ENCODE measurements at places on chromosomes 4 and X.

DNA sequence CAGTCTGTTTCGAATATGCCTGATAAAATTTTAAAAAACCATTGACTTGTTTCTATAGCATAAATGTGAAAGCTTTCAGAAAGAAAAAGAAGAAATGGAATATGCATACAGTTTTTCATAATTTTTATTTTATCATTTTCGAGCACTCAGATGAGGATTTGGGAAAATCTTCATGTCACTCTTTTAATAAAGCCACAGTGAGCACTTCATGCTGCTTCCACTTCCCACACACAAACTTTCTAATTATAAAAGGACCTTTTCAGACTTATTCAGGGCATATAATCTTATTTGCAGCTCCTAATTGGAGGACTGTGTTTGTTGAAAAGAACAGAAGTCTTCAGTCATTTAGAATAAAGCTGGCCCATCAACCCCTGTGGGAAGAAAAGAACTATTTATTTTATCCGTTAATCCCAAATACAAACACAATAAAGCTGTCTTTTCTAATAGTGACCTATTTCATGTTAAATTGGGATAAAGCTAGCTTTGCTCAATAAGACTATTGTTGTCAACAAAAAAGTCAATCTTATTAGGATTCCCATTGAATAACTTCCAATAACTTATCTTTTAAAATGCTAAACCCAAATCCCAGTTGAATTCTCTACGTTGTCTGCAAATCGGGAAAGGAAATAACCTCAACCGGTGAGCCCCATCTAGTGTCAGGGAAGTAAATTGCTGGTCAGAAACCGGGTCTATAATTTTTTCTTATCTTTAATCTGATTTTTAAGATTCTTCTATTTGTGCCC is 211.5 kb downstream of the PDGFRA start:
- no peak for DNase-seq

- DNase-seq, result no peak
These were observed 2.2 kb downstream of the KIT start for GRCh38 chr4:54659749-54660535.

DNA sequence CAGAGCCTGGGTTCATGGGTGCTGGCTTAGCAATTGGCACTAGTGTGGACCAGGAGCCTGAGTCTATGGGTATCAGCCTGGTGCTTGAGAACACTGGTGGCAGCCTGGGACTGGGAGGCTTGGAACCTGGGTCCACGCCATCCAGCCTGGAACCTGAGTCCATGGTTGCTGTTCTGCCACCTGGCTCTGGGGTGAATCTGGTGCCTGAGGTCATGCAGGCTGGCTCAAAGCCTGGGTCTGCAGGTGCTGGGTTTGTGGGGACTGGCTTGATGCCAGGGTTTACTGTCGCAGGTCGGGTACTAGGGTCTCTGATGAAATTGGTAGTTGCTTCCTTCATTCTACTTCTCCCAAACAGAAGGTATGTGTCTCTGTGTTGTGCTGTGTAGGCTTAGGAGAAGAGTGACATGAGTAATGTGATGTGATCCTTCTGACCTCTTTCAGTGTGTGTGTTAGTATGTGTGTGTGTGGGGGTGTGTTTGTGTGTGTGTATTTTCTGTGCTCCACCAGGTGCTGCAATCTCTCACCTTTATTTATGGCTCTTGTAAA is 517.0 kb upstream of the EPHA5 start:
- no peak for DNase-seq

DNA sequence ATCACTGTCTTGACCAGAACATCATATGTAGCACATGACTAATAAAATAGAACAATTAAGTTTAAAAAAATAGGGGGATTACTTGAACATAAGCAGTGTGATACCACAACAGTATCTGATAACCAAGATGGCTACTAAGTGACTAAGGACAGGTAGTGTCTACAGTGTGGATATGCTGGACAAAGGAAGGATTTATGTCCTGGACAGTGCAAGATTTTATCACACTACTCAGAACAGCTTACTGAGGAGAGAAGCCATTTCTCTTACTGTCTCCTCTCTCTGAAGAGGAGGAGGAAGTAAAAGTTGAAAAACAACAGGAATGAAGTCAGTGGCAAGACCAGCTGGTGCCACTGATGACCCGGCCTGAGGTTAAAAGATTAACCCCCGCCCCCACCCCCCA is 4.0 kb upstream of the SLC10A7 start:
- DNase-seq, result no peak

- no peak for DNase-seq
These were observed 142.0 kb downstream of the RTL3 start for GRCh38 chrX:78517124-78517523.
